ENCODE measurements at places on chromosomes 16 and 17. TPM values are rescaled to one million over a fixed set of nuclear protein-coding genes. Genes with fewer than 3 reads are reported as not detected.

The GCGR gene
- total RNA-seq = not detected

- DNase-seq = no peak
Measured at GRCh38 chr16:61842666-61843065, 193.6 kb downstream of the CDH8 start.

The MRM1 gene
- total RNA-seq = 13.3 TPM

The NAGLU gene
- total RNA-seq = 21.9 TPM

DNA sequence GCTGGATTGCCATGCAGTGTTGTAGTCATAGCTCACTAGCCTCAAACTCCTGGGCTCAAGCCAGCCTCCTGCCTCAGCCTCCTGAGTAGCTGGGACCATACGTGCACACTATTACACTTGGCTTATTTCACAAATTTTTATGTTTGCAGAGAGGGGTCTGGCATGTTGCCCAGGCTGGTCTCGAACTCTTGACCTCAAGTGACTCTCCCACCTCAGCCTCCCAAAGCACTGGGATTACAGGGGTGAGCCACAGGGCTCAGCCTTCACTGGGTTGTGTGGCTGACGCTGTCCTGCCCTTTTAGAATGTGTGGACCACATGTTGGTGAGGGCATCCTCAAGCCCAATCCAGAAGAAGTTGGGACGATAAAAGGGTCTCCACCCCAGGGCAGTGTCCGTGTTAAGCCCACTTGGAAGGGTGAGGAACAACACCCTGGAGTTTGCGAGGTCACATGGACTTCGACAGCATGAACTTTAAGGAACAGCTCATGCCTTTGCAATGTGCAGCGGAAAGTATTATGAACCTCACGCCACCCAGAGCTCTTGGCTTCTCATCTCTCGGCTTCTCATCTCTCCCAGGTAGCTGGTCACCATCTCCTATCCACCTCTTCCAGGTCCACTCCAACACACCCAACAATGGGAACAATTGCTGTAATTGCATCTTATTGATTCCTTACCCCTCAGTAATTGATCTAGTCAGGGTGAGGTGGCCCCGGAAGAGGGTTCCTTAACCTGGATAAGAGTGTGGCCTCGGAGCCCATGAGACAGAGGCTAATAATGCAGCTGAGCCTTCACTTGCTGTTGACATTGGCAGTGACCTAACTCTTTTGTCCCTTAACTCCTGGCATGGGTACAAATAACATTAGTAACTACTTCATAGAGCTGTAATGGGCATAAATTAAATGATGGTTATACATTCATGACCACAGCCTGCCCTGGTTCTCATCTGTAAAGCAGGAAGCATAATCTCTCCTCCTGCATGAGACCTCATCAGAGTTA is 6.7 kb downstream of the FOXL1 start:
- DNase-seq = no peak

GRCh38 chr17:82861393-82861775 is 21.6 kb upstream of the ZNF750 start:
- DNase-seq = no peak

DNA sequence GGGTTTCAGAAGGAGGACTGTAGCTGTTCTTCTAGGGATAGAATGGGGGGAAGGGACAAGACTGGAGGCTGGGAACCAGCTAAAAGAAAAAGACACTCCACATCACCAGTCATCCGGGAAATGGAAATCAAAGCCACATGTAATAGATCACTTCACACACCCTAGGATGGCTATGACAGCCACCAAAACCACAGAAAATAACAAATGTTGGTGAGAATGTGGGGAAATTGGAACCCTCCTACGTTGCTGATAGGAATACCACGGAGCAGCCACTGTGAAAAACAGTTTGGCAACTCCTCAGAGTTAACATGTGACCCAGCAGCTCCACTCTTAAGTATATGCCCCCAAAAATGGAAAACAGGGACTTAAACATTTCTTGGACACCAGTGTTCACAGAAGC is 2.3 kb downstream of the TLE7 start:
- no peak for DNase-seq

- DNase-seq = peak; percentile 72
Measured at GRCh38 chr17:81487487-81488275, 24.9 kb downstream of the ACTG1 start.

DNA sequence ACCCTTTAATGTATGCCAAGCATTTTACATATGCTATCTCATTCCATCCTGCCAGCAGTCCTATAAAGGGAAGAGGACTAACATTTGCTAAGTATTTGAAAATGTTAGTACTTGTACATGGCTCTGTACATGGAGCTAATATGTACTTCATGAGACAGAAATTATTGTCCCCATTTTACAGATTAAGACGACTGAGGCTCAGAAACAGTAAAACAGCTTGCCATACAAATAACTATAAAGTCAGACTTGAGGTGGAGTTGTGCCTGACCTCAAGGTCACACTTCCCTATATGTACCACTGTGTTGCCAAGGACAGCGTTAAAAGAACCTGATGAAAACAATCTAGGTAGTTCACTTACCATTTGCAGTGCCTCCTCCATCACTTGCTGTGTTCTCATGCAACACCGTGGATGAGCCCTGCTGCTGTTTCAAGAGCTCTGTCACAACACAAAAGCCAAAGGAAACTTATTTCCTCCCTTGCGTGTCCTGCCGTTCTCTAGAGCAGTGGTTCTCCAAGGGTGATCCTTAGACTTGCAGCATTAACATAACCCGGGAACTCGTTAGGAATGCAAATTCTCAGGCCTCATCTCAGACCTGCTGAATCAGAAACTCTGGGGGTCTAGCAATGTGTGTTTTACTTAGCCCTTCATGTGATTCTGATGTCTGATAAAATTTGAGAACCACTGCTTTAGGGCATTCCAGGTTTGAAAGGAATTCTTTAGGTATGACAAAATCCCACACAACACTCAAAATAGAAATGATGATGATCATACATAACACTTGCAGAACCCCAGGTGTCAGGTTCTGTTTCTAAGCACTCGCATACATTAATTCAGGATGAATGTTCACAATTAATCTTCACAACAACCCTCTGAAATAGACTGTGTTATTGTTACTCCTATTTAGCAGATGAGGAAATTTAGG is 51.2 kb upstream of the MTMR4 start:
- no peak for DNase-seq

The SLC2A4 gene
- not detected for total RNA-seq

DNA sequence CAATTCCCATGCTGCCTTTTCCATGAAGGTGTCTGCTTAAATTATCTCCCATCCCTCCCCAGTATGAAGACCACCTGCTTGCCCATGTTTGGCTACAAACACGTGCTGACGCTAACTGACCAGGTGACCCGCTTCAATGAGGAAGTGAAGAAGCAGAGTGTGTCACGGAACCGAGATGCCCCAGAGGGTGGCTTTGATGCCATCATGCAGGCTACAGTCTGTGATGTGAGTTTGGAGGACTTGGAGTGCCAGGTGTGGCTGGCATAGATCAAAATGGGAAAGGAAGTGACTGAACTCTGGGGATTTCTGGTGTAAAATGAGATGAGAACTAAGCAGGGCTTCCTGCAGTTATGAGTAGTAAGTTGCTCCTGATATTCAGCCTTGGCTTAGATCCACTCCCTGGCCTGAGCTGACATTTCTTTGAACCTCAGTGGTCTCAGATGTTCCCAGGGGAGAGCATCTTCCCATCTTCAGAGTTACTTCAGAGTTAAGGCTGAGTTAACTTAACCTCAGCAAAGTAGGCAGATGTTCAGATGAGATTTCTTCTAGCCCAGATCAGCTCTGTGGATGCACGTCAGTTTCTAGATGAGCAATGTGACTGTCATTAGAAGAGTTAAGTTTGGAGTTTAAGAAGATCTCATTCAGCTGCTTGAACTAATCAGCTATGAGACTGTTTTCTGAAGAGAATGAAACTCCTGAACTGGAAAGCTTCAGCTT is 32.7 kb downstream of the ITGB3 start:
- DNase-seq = no peak

DNA sequence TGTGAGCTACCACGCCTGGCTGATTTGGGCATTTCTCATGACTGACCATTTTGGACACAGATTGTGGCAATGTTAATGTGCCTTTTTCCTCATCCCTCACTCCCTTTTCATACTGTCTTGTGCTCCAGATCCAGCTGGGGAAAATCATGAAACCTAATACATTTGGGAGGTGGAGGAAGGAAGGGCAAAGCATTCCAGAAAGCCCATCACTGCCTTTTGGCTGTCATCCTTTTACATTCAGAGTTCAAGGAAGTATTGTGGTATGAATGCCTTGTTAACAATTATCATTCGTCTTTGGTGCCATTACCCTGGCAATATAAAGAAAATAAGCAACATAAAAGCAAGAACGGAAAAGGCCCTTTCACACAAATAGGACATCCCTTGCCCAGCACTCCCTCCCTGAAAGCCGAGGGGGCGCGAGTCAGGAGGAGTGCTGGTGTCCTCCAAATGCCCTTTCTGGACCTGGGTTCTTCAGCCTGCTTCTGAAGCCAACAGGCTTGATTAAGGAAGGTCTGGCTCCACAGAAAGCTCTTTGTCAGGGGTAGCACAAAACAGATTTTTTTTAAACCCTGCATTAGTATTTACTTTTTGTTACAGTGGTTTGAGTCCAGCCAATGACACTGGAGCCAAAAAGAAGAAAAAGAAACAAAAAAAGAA is 20.1 kb downstream of the NMT1 start:
- no peak for DNase-seq

The KRT12 gene
- total RNA-seq = not detected

- no peak for DNase-seq
Measured at GRCh38 chr16:72959301-72959996, 88.5 kb downstream of the ZFHX3 start.

The DOC2A gene
- total RNA-seq = not detected

The TOM1L1 gene
- not detected for total RNA-seq

The KLHL36 gene
- total RNA-seq = 47.8 TPM

DNA sequence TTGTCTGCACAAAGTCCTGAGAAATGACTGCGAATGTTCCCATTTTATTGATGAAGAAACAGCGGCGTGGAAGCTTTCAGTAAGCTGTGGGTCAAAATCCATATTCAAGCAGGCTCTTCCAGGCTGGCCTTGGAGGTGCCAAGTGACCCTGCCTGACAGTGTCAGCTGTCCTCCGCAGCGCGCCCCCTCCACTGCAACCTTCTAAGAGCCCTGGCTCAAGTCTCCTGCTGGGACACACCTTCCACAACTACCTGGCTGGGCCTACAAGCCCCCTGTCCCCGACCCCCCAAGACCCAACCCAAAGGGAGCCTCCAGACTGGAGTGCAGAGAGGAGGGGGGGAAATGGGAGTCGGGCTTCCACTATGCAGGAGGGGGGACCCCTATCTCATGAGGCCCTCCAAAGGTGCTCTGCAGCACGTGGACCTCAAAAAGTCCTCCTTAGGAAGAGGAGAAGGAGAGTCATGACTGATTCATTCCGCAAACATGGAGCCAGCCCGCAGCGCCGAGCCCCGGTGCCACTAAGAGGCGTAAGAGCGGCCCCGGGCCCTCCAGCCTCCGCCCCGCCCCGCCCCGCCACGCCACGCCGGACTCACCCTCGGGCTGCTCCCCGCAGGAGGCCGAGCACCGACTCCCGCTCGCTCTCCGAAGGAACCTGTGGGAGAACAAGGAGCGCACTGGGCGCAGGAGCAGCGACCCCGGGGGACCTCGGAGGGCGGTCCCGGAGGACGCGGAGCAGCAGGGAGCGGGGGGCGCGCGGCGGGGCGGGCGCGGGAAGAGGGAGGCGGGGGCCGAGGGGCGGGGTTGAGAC is 574 bp downstream of the MPP3 start:
- no peak for DNase-seq

- no peak for DNase-seq
Measured at GRCh38 chr16:56744996-56745640, 15.2 kb downstream of the NUP93 start.

The ESRP2 gene
- not detected for total RNA-seq

The ACSM2B gene
- total RNA-seq = not detected

GRCh38 chr17:76241204-76241538 is 878 bp upstream of the RNF157 start:
- DNase-seq = no peak

The ADAMTS18 gene
- total RNA-seq = not detected

The ICAM2 gene
- total RNA-seq = 92.3 TPM

The DRC7 gene
- total RNA-seq = not detected

The RAMP2 gene
- not detected for total RNA-seq

- no peak for DNase-seq
Measured at GRCh38 chr16:26569793-26570192, 496.9 kb upstream of the C16orf82 start.

The CES1 gene
- total RNA-seq = 0.32 TPM

GRCh38 chr16:4494746-4495490 is 18.7 kb downstream of the HMOX2 start:
- DNase-seq = no peak
